ENCODE measurements at places on chromosomes 13 and 19.

GRCh38 chr13:44012910-44013757, 133.4 kb downstream of the LACC1 start:
- DNase-seq, result no peak

DNA sequence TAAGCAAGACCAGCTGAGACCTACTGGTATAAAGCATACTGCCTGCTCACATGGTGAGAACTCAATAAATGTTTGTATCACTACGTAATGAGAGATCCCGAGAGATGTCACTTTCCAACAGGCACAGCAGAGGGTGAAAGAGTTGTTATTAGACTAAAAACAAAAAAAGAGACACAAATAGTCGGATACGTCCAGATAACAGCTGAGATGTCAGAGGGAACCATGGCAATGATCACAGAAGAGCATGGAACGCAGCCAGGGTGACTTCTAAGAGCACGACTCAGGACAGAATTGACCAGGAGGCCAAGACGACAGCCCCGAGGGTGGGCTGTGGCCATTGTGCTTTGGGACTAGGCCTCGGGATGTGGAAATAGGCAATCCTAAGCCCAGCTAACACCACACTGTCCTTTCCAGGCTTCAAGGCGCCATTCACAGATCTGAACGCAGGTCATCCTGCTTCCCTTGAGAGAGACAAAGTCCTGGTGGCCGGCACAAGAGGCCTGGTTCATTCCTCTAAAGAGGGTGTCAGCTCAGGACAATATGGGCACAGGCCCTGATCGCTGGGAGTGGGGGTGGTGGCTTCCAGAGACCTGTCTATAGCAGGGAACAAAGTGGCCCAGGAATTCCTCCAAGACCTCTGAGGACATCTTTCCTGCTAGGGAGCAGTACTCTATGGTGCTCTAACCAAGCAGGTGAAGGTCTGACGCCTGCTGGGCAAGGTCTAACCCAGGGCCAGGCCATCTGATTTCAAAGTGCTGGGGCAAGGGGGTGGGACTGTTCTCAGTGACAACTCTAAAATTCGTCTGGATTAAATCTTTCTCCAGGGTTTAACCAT, 3.2 kb downstream of the SH3GL1 start:
- DNase-seq, result no peak

DNA sequence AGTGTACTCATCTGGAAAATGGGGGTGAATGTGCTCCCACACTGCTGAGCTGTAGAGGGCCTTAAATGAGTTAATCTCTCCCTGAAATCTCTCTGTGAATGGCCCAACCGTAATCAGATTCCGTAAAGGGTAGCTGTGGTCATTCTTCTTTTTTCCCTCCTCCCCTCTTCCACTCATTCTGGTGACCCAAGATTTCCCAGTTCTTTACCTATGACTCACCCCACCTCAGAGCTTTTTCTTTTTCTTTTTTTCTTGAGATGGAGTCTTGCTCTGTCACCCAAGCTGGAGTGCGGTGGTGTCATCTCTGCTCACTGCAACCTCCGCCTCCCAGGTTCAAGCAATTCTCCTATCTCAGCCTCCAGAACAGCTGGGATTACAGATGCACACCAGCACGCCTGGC, 33.3 kb upstream of the MUC16 start:
- no peak for DNase-seq

DNA sequence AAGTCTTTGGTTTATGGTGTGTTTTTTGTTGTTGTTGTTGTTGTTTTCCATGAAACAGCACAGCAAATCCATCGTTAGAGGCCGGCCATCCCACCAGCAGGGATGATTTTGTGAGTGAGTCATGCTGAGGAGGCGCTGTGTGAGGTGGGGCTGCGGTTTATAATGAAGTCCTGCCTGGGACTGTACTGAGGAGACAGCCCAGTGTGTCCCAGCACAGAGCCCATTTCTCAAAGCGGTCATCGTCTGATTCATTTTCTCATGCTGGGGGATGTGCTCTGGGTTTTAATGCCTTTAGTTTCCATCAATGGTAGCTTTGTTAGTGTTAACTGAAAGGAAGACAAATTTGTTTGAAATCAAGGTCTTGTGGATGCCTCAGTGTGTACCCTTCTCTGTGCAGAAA, 129.3 kb upstream of the SERP2 start:
- no peak for DNase-seq

DNA sequence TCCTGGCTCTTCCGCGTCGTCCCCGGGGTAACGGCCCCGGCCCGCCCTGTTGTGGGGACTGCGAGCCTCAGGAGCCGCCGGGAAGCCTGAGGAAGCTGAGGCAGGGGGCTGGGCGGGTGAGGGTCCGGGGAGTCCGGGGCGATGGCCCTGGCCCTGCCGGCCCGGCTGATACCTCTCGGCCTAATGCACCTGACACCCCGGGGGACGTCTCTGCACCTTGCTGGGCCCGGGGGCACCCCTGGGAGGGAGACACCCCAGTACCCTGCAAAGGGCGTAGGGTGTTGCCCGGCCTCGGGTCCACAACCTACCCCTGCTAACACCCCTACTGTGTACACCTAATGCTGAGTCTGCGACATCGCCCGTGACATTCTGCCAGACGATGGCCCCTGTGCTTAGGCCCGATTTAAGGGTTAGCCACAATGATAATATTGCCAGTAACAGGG, 410 bp downstream of the PIN1 start:
- no peak for DNase-seq

GRCh38 chr13:50509771-50510441, 333.6 kb downstream of the DLEU7 start:
- no peak for DNase-seq

DNA sequence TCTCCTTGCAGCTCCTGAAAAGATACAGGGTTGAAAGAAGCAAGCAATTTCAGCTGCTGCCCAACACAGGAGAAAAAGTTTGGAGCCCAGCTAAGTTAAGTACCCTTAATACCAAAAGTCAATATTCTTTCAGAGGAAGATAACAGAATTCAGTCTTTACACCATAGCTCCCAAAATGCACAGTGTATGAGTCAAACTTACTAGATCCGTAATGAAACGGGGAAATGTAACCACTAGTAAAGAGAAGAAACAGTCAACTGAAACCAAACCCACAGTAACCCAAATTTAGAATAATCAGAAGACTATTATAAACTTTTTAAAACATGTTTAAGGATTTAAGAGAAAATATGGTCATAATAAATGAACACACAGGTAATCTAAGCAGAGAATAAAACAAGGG, 45.2 kb downstream of the SUCLA2 start:
- DNase-seq, result no peak

DNA sequence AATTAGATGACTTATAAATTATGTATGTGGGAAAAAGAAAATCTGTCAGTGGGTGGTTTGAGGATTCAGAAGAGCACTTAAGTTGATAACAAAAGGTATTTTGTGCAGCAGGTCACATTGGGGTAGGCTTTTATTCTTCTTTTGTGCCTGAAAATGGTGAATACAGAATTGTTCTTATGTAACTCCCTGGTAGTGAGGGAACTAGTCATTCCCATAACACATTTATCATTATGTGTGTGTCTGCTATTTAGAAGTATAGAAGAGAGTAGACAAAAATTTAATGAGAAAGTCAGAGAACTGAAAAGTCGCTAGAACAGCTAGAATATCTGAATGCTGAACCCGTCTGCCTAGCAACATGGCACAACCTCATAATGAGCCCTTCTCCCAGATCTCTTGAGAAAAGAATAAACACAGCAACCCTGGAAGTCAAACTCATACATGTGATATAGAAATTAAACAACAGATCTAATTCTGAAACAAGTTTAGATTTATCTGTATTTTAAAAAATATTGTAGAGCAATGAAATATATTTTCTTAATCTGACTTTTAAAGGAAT, 111.8 kb upstream of the EDNRB start:
- DNase-seq, result no peak

DNA sequence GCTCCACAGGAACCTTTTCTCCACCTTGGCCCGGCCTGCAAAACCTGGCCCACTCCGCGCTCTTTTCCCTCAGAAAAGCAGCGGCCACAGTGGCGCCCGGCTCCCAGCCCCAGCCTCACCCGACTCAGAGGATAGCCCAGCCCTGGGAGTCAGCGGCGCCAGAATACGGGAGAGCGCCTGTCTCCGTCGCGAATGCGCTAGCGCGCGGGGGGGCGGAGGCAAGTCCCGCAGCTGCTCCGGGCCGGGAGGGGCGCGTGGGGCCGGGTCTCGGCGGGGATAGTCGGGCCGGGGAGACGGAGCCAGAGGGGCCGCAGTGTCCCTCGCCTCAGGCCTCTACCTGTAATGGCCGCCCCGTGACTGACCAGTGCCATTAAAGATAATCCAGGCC, at the start of gene ZFP30:
ZFP30 (minus strand) TSS at position 165 of the 388 bp plus-strand sequence. CDS start 7,643 bp downstream, outside the sequence.
- peak; percentile 53 for DNase-seq

DNA sequence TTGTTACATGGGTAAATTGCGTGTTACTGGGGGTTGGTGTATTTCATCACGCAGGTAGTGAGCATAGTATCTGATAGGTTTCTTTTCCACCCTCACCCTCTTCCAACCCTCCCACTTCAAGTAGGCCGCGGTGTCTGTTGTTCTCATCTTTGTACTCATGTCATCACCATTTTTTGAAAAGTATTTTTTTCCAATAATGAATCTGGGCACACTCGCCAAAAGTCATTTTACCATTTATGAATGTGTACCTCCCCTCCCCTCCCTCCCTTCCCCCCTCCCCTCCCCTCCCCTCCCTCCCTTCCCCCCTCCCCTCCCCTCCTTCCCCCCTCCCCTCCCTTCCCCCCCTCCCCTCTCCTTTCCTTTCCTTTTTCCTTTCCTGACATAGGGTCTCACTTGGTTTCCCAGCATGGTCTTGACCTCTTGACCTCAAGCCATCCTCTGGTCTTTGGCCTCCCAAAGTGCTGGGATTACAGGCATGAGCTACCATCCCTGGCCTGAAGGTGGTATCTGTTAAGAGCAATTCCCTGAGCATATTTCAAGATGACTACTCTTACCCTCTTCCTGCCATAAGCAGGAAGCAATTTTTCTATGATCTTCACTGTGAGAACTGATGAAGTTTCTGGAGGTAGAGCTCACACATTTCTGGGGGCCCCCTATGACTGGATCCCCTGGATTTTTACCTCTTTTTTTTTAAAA, 15.7 kb downstream of the ZNF627 start:
- no peak for DNase-seq
